Caco-2 (cell line): ENCODE measurements at places on chromosomes 7 and 10.

GRCh38 chr10:104910712-104911111 is 269.6 kb downstream of the SORCS3 start:
- no peaks in the 10 kb centered on the region for H3K4me1 ChIP-seq
- H3K4me3 ChIP-seq: no peak overlapping the region
- no peaks in the 10 kb centered on the region for H3K36me3 ChIP-seq
- no peak for DNase-seq
- H3K27ac ChIP-seq: no peak overlapping the region

GRCh38 chr10:77086081-77086480 is 551.5 kb downstream of the KCNMA1 start:
- H3K27ac ChIP-seq: no peak overlapping the region
- peaks cover 11% of the 10 kb centered on the region for H3K4me1 ChIP-seq
- H3K27me3 ChIP-seq: no peaks in the 10 kb centered on the region
- no peaks in the 10 kb centered on the region for H3K36me3 ChIP-seq
- DNase-seq: no peak

GRCh38 chr7:7157177-7157886 is 25.0 kb upstream of the C1GALT1 start:
- H3K4me1 ChIP-seq: peaks cover 11% of the 10 kb centered on the region
- H3K27ac ChIP-seq: no peak overlapping the region
- H3K27me3 ChIP-seq: no peaks in the 10 kb centered on the region
- H3K36me3 ChIP-seq: no peaks in the 10 kb centered on the region

DNA sequence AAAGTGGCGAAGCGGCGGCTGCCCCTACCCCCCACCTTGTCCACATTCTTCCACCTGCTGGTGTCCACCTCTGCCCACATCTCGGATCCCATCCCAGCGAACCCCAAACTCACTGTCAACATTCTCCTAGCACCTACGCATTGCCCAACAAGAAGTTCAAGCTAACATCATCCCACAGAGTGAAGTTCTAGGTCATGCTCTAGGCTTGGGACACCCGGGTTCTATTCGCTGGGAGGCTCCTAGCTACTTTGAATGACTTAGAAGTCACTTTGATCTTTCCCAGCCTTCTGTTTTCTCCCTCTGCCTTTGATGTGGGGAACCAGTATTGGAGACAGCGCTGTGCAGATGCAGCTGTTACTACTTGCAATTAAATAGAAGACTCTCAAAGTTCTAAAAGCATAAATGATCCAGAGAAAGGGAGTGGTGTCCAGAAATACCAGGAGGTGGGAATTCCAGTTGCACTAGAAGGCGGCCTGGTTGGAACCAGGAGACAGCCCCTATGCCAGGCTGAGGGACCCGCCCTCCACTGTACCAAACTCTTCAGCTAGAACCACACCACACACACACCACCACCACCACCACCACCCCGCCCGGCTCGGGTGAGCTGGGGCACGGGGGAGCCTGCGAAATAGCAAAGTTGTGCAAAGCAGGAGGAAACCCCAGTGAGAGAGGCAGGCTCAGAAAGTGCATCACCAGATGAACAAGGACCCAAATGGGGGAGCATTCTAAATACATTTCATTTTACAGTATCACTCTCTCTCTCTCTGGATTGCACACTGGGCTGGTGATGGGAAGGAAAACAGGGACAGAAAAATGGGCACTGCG is 5.5 kb upstream of the VGF start:
- H3K4me1 ChIP-seq: peaks cover 26% of the 10 kb centered on the region
- peaks cover 10% of the 10 kb centered on the region for H3K27me3 ChIP-seq
- H3K36me3 ChIP-seq: no peaks in the 10 kb centered on the region
- no peak for DNase-seq
- H3K4me3 ChIP-seq: no peak overlapping the region
- H3K27ac ChIP-seq: no peak overlapping the region

GRCh38 chr10:58757352-58758065 is 244.8 kb downstream of the BICC1 start:
- no peaks in the 10 kb centered on the region for H3K27me3 ChIP-seq
- H3K4me3 ChIP-seq: no peak overlapping the region
- H3K27ac ChIP-seq: no peak overlapping the region
- peaks cover 29% of the 10 kb centered on the region for H3K4me1 ChIP-seq
- no peak for DNase-seq
- no peaks in the 10 kb centered on the region for H3K36me3 ChIP-seq

DNA sequence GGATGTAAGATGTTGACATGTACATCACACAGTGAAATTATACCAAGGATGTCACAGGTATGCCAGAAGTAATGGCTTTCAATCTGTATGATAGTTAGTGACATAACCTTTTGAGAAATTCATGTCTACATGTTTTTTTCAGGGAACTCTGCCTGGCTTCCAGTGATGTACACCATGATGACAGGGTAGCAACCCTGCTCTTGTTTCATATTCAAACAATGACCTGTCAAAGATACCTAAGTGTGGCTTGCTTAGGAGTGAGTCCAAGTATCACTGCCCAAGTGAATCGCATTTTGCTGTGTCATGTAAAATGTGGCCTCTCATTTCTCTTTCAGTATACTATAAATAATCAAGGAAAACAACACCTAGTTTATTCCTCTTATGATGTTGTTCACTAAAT is 205.8 kb upstream of the DKK1 start:
- DNase-seq: no peak
- no peaks in the 10 kb centered on the region for H3K27me3 ChIP-seq
- peaks cover 11% of the 10 kb centered on the region for H3K4me1 ChIP-seq
- no peak overlapping the region for H3K27ac ChIP-seq
